ENCODE measurements at places on chromosomes 6 and 20. TPM values are rescaled to one million over a fixed set of nuclear protein-coding genes. Genes with fewer than 3 reads are reported as not detected.

Gene ISM1
- 1.3 TPM for total RNA-seq

Gene PIGU
- total RNA-seq = 18.7 TPM

Gene PLN
- not detected for total RNA-seq

Gene ARMH2
- total RNA-seq = 1.8 TPM

Gene UFL1
- 21.7 TPM for total RNA-seq

Gene BEND3
- total RNA-seq = 2.9 TPM

Gene CCN5
- total RNA-seq = not detected

Gene SLC35F1
- total RNA-seq = not detected

Gene BTNL2
- not detected for total RNA-seq

DNA sequence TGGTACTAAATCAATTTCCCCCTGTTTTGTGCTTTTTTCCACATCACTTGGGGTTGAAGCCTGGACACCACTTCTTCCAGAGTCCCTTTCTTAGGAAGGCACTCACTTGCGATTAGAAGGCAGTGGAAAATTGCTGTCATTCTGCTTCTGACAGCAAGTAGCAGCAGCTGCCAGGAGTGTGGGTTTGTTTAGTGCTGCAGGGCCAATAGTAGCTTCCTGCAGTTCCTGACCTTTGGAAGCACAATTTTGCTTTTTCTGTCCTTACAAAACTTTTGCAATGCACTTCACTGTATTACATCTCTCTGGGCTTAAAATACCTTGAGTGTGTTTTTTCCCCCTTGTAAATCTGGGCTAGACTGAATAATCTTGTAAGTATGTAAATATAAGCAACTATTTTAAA lies 12.5 kb upstream of the HLA-DRA start:
- no peak for DNase-seq

DNA sequence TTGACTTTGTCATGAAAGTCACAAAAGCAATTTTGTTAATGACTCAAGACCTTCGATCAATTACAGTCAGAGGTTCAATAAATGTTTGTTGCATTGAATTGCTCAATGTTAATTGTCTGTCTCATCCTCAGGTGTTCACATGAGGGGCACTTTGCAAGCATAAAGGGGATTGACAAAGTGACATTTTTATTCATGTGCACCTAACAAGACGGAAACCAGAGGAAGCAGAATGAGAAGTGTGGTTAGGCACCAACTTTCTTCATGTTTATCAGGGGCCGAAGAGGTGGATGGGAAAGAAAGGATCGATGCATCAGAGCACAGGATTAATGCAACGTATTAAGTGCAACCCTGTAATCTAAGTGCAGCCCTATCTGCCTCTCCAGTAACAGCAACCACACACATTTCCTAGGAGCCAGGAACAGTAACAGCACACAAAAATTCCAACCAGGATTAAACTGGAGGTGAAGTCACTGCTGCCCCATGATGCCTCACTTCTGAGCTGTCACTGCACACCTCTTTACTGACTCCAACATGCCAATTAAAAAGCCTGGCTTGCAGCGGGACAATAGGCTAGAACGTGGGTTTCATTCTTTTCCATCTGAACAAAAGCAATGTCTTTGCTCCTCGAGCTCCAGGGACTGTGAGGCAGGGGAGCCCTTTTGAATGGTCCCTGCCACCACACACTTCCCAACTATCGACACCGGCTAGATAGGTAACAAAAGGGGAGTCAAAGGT lies 262.7 kb downstream of the CD83 start:
- no peak for DNase-seq

DNA sequence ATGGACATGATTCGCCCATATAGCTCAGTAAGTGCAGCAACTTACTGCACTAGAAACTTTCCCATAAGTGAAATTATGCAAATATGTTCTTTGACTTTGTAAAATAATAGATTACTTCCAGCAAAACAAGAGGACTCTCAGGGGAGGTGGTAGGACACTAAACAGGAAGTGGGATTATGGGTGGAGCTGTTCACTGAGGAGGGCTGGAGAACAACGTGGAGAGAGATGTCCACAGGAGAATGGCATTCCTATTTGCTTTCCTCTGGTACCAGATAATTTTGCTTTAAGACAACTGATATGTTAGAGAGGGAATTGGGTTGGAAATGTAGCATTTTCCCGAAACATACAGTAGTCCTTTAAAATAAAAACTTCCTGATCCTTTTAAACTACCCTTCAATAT lies 3.7 kb downstream of the TPD52L1 start:
- DNase-seq = no peak

DNA sequence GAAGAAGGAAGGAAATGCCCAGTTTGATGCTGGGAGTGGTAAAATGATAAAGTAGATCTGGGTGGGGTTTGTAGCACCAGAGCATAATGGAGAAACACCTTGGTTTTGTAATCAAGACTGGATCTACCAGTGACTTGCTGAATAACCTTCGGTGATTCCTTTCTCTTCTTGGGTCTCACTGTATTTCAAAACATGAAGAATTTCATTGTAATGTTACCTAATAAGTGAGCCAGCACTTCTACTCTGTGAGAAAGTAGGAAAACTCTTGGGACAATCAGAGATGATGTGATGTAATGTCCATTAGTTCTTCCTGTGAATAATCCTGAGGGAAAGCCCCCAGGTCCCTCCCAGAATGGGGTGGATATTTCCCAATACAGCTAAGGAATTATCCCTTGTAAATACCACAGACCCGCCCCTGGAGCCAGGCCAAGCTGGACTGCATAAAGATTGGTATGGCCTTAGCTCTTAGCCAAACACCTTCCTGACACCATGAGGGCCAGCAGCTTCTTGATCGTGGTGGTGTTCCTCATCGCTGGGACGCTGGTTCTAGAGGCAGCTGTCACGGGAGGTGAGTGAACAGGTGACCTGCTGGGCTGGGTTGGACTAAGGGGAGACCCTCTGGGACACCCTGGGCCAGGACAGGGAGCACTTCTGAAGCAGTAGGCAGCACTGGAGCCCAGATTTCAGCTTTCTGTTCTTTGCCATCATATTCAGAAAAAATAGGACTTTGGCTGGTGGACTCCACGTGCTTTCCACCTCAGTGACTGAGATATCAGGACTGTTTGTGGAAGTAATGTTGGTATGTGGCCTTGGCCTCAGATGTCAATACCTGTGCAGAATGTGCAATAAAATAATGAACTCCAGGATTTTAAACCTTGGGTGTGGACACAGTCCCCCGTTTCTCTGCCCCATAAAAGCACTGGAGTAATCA lies at the start of gene PI3:
PI3 (plus strand) TSS at position 469 of the 931 bp plus-strand sequence; CDS start at position 490, 21 bp downstream.
- DNase-seq = no peak

DNA sequence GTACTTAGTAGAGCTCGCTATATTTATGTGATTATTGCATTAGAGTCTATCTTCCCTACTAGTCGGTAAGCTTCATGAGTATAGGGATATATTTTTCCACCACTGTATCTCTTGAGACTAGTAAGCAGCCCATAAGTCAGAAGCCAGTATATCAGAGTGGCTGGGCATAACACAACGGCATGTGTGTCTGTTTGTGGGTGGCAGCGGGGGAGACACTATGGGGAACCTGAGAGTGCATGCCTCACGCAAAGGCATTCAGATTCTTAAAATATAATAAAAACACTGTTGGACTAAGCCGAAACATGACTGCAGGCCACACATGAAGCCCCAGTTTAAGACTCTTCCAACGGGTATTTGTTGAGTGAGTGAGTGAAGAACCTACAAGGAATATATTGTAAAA lies 8.0 kb downstream of the KCNS1 start:
- DNase-seq = no peak

DNA sequence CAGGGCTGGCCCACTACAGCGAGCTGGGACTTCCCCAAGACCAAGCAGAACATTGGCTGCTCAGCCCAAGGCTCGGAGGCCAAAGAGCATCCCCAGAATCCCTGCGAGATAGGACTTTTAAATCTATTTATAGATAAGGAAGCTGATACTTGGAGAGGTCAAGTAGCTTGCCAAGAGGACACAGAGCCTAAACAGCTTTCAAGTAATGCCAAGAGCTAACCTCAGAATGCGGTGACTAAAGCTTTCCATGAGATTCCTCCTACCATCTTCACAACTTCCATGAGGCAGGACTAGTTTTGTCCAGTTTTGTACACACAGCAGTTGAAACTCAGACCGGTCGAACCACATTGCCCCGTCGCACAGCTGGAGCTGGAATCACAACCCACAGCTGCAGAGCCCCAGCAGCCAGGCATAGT lies 168.1 kb upstream of the TOP1 start:
- no peak for DNase-seq

DNA sequence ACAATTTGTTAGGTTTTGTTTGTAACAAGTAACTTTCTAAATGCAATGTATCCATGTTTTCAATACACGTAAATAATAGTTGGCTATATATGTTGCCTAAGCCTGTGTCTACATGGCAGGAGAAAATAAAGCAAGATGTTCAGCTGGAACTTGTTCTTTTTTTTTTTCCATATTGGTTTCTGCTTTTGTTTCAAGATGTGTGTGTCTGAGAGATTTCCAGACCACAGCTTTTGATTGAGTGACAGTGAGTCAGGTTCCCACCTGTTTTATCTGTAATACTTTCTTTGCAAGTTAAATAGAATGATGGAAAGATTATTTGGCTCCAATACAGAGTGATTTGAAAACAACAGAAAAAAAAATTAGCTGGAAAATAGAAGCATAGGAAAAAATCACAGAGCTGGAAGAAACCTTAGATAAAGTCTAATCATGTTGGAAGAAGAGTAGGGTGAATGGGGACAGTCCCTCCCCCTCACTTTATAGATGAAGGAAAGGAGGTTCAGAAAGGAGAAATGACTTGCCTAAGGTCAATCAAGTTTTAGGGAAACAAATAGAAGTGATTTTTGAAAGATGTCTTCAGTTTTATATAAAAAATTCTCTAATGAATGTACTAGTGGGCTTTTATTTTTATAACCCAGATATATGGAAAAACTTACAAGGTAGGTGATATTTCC lies 150.9 kb upstream of the STMND1 start:
- DNase-seq = no peak

- DNase-seq = peak; percentile 66
Observed at GRCh38 chr6:31559958-31560696, 12.0 kb upstream of the LTA start.

- no peak for DNase-seq
Observed at GRCh38 chr20:4152696-4153235, 137.4 kb upstream of the RNF24 start.

GRCh38 chr6:73451223-73452106 lies 632 bp downstream of the CGAS start:
- peak; percentile 47 for DNase-seq

GRCh38 chr20:8424010-8424409 lies 291.9 kb downstream of the PLCB1 start:
- DNase-seq = no peak

DNA sequence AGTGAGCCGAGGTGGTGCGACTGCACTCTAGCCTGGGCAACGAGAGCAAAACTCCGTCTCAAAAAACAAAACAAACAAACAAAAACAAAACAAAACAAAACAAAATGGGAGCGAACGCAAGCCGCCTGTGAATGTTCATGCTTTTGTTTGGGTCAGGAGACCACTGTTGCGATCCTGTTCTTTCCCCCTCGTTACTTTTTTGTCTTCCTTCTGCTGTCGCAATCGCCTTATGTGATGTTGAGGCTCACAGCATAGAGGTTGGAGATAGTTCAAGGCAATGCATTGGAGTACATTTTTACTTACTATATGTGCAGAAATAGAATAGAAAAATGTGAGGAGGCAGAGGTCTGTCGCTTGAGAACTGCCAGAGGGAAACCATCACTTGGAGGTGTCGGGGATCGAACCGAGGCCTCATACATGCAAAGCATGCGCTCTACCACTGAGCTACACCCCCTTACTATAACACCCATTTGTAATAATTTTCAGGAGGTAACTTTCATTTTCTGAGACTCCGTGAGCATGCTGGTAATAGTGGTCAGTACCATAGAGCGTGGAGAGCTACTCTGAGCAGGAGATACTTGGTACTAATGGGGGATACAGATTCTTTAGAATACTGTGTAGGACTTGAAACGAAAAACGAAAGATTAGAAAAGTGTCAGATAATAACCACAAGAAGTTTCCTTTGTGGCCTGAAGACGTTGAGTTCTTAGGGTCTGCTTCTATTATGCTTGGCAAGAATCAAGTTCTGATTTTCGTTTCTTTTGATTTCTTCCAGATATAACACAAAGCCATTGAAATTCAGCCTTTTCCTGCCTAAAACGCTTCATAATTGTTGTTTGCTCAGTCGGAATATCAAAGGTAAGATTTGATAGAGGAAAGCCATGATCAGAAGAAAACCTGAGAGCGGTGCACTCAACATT lies 121.1 kb downstream of the TRIM27 start:
- no peak for DNase-seq

GRCh38 chr20:58389324-58389967 lies 417 bp downstream of the VAPB start:
- DNase-seq = peak; percentile 35

GRCh38 chr6:30885481-30885998 lies 1.2 kb downstream of the DDR1 start:
- no peak for DNase-seq

- no peak for DNase-seq
Observed at GRCh38 chr6:53411451-53411850, 62.7 kb upstream of the ELOVL5 start.

Measured in activated CD4-positive, alpha-beta T cell treated with anti-CD3 and anti-CD28 coated beads, Interleukin-2, amount 10 ng/mL, durations not matched to agents 7 days and 5 days (primary cell).